ENCODE measurements at places on chromosomes 6 and 20.

DNA sequence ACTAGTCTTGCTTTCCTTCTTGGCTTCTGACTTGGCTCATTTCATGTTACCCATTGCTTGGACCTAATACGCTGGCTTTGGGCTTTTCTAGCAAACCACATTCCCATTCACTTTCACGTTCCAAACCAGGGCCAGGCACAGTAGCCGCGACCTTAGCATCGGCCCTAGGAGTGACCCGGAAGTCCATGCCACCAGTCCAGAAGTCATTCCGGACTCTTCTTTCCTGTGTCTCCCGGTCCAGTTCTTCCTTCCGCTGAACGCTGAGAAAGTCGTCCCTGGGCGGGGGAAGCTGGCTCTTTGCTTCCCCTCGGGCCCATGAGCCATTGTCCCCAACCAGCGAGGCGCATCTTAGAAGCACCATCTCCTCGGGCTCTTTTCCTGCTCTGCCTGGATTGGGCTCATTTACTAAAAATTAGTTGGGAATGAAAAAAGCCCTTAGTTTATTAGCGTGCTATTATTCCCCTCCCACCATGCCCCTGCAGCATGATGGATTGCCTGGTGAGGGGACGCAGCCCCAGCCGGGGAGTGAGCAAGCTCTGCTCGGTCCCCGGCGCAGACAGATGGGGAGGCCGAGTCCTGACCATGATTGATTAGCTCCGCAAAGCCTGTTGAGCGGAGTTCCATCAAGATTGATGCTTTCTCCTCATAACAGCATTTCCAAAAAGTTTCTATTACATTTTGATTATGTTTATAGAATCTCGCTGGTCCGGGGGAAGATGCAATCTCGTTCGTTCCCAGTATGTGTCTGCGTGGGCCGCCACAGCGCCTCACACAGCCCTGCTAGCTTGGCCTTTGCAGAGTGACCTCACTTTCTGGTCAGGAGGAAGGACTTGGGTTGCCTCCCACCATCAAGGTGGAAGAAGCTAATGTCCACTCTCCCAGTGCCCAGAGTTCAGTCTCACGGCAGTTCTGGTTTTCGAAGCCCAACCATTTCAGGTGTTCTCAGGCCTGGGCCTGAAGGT is 115.1 kb upstream of the TOP1 start:
- DNase-seq = no peak

GRCh38 chr6:24930431-24930871 is 5.3 kb downstream of the RIPOR2 start:
- no peak for DNase-seq

DNA sequence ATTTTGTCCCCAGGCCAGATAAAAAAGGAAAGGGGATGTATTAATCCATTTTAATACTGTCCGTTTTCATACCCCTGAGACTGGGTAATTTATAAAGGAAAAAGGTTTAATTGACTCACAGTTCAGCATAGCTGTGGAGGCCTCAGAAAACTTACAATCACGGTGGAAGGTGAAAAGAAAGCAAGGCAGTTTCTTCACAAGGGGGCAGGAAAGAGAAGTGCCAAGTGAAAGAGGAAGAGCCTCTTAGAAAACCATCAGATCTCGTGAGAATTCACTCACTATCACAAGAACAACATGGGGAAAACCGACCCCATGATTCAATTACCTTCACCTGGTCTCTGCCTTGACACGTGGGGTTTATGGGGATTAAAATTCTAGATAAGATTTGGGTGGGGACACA is 152.5 kb downstream of the IBTK start:
- no peak for DNase-seq

GRCh38 chr20:58625585-58625984 is 25.5 kb upstream of the STX16 start:
- DNase-seq = no peak

GRCh38 chr6:148457137-148457842 is 114.7 kb downstream of the SASH1 start:
- DNase-seq = no peak

DNA sequence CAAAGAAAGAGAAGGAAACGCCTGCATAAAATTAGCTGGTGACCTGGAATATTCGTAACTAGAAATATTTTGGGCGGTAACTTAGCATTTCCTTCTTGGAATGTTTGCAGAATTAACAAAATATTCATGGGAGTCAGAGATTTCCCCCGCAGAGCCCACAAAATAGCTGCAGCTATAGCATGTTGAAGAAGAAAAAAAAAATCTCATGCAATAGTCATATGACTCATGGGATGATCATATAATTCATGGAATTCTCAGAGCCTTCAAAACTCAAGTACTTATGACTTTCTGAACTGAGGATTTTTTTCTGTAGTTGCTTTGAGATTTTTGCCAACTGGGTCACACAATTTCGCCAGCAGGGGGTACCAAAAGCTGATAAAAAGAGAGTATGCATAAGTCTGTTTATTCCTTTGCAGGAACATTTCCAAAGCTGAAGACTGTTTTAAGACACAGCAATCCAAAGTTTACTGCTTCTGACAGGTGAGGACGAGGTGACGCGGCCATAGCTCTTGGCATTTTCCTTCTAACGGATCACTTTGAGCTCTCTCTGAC is 586.0 kb upstream of the CHD6 start:
- no peak for DNase-seq

- DNase-seq = no peak
Measured at GRCh38 chr6:28985462-28986164, 19.5 kb downstream of the ZNF311 start.

DNA sequence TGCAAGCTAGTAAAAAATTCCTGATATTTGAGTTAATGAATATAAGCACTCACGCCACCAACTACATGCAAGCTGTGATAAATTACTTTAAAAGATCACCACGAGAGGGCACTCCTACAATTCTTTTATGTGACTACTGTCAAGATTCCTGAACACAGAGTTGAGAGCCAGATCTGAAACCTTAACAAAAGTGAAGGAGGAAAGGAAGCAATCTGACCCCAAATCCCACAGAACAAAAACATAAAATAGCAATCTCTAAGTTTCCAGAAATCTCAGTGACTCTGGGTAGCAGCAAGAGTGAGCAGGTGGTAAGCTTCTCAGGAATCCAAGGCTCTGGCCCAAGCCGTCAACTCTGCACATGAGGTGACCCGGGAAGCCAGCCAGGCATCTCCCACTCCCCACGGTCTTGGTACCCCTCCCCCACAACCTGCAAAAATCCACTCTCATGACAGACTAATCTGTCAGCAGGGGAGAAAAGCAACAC is 55.1 kb downstream of the STAU1 start:
- DNase-seq = no peak

- no peak for DNase-seq
Measured at GRCh38 chr20:50704971-50705370, 13.6 kb upstream of the RIPOR3 start.

- DNase-seq = no peak
Measured at GRCh38 chr20:54069501-54069971, 858 bp downstream of the BCAS1 start.

DNA sequence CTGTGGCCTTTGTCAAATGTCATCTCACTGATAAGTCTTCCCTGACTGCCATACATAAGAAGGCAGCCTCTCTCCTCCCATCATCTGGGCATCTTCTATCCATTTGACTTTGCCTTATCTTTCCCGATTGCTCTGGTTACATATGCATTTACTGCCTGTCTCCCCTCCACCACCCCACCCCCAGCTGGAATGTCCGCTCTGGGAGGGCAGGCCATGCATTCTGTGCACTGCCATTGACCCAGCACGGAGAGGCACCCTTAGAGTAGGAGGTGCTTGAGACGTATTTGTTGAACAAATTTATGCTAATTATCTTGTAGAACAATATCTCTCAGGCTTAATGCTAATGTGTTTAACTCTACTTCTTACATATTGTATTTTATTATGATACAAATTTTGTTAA is 183.9 kb upstream of the HDAC2 start:
- no peak for DNase-seq

Data from activated T-cell treated with anti-CD3 and anti-CD28 coated beads, Interleukin-2, amount 50 U/mL, for 24 hours (primary cell).